Stimulated activated CD4-positive, alpha-beta T cell treated with anti-CD3 and anti-CD28 coated beads, Interleukin-1b, Interleukin-23, amount 100 ng/mL, for 24 hours (primary cell): ENCODE measurements at places on chromosomes 2 and 18.

GRCh38 chr2:118729760-118730159 lies 117.7 kb downstream of the EN1 start:
- no peak for DNase-seq

DNA sequence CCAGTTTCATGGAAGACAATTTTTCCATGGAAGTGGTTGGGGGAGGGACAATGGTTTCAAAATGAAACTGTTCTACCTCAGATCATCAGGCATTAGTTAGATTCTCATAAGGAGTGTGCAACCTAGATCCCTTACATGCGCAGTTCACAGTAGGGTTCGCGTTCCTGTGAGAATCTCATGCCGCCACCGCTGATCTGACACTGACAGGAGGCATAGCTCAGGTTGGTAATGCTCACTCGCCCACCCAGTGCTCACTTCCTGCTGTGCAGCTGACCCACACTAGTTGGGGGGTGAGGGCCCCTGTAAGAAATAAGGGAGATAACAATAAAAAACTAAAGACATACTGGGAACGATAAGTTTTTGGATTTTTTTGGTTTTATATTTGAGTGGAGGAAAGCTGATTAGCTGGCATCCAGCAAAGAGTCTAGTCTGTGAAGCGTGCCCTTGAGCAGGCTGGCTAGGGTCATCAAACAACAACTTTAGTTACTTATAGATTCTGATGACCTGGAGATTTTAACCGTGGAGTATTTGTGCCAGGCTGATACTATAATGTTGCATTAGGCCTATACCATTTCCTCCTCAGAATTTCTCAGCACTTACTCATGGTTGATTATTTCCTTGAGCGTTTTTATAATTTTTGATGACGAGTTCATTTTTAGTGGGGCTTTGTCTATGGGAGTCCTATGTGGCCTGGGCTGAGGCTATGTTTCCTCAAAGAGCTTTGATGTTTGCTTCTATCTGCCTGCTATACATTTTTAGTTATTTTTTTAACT lies 6.3 kb upstream of the MCFD2 start:
- no peak for DNase-seq

- DNase-seq: no peak
Observed at GRCh38 chr18:21074336-21075323, 37.0 kb downstream of the ROCK1 start.

DNA sequence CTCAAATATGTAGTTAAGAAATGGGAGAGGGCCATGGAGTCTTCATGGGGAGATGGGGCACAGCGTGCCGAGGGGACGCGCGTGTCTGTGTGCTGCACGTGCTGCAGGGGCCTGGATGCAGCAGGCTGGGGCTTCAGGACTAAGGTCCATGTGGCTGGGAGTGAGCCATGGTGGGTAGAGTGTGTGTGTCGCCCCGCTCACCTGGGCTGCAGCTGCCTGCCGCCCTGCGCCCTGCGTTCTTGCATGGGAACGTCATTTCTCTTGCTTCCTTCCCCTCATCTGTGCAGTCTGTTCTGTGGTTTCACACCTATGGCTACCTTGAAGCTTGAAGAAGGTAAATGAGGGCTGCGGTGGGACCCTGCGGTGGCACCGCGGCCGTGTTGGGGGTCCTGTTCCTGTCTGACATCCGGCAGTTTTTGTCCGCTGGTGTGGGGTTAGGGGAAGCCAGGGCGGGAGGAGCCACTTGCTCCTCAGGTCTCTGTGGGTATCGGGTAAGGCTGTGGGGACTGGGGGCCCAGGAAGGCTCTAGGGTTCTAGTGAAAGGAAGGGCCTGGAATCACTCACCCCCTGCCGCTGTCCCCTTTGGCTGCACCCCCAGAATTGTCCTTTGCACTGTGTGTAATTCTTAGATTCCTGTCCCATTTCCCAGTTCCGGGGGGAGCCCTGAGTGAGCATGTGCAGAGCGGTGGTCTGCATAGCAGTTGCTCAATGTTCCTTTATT lies 54.1 kb upstream of the HS6ST1 start:
- no peak for DNase-seq

DNA sequence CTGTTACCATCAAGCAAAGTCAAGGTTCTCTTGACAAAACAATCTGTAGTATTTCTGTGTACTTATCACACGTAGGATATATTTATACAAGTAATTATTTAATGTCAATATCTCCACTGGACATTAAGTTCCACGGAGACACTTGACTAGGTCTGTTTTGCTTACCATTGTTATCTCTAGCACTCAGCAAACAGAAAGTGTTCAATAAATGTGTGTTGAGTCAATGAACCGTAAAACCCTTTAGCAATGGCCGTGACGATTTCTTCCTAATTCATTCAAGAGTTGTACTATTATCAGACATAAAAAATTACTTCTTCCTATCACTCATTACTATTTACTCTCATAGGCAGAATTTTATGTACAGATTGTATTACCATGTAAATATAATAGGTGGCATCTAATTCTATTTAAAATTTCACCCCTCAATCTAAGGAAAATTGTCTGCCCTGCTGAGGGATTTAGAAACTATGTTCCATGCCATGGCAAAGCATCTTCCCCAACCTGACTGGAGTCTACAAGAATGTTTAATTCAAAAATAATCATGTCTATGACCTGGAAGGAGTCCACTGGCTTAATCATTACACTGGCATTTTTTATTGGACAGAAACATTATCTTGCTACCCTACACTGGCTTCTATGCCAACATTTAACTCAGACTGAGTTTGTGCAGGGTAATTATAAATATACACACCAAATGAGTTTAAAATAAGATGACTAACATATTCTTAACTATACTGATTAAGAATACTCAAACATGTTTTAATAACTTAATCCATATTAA lies 301.9 kb downstream of the ZEB2 start:
- no peak for DNase-seq
